WTC11 (cell line): ENCODE measurements at places on chromosomes 1 and 21. TPM values are rescaled to one million over a fixed set of nuclear protein-coding genes. Genes with fewer than 3 reads are reported as not detected.

GRCh38 chr21:27564684-27565301 lies 597.9 kb upstream of the ADAMTS5 start:
- peak; percentile 40 for DNase-seq

DNA sequence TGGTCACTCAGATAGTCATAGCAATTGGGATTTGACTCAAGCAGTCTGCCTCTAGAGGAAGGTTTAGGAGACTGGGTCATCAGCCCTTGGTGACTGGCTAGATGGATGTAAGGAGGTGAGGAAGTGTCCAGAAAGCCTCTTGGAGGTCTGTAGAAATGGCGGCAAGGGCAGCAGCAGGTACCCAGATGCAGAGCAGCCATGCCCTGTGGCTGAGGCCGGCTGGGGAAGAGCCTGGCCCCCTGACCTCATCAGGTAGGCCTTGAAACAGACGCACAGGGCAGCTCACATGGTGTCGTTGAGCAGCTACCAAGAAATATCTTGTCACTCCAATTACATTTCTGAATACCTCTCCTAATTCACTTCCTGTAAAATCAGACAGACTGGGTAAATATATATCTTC lies 98.2 kb downstream of the DMRTB1 start:
- DNase-seq: peak; percentile 5

DNA sequence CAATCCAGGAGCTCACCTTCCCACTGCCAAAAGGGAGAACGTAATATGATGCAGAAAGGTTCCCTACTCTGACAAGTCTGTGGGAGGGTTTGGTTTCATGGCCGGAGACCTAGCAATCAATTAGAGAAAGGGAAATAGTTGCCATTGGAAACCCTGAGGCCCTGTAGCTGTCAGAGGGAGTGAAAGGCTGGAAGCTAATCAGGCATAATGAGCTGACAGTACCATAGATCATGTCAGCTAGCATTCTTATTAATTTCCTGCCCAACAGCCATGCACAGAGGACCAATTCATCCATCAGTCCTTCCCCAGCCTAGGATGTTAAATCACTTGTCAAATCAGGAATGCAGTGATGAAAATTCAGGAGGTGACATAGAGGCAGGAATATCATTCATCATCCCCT lies 527.3 kb downstream of the PLPP3 start:
- no peak for DNase-seq

- DNase-seq: no peak
Observed at GRCh38 chr1:111720274-111720976, 18.8 kb downstream of the INKA2 start.

DNA sequence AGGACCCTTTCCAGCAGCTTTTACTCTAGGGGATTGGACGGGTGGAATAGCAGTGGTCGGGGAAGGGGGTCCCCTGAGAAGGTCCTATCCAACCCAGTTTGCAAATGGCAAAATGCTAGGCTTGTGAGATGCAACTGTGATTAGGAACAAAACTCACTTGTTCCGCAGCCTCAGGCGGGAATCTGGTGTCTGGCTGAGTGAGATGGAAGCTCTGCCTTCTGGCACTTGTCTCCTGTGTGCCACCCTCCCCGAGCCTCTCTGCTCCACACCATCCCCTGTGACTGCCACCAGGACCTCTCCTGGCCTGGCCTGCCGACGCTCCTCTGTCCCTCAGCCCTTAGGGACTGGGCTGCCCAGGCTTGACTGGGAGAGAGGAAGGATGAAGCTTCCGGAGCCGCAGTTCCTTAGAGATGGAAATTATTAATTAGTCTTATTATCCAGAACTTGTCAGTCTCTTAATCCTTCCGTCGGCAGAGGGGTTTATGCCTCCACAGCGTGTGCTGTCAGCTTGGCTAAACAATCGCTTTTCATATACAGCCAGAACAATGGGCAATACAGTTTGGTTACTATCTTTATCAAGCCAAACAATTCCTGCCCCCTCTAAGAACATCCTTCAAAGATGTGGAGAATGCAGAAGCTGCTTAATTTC lies 292.8 kb upstream of the VAMP3 start:
- DNase-seq: no peak

- no peak for DNase-seq
Observed at GRCh38 chr1:12532405-12533315, 85.3 kb downstream of the DHRS3 start.

DNA sequence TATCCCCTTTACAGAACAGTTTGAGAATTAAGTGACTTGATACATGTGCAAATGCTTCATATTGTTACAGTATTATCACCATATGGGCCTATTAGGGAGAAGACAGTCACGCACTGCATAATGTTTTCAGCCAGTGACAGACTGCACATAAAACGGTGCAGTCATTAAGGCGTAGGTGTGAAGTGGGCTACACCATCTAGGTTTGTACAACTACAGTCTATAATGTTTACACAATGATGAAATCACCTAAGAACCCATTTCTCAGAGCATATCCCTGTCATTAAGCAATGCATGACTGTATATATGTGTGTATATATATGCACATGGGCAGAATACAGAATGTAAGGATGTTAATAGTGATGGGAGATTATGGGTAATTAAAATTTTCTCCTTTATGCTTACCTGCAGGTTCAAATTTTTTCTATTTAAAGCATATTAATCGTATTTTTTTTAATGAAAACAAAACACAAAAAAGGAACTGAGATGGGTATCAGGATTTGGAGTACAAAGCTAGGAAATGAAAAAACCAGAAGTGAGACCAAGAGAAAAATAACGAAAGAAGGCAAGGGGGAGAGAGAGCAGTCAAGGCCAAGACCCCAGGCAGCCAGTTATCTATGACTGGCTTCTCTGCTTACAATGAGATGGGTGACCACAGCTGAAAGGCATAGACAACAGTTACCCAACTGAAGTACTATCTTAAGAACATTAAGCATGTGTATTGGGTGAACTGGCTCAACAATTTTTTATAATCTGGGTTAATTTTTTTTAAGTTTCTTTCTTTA lies 122.9 kb upstream of the DAB1 start:
- no peak for DNase-seq

DNA sequence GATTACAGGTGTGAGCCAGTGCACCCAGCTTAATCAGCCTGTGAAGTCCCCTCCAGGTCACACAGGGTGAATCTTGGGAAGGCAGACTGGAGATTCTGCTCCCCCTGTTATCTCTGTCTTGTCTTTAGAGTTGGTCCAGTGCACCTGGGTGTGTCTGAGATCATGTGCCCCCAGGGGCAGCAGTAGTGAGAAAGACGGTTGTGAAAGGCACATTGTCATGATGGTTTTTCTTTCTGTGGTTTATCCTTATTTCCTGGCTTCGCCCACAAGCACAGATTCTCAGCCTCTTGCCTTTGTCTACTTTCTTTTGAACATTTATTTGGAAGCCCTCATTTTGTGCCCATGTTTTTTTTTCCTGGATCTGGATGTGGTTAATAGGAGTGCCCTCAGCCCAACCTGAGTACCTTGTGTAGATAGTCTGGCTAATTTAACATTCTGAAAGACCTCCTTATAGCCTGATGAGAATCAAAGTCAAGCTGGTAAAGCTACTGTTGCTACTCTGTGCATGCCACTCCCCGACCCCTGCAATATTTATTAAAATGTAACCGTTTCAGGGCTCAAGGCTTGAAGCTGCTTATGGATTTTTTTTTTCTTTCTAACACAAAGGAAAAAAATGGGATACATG lies 23.7 kb downstream of the UCK2 start:
- no peak for DNase-seq

DNA sequence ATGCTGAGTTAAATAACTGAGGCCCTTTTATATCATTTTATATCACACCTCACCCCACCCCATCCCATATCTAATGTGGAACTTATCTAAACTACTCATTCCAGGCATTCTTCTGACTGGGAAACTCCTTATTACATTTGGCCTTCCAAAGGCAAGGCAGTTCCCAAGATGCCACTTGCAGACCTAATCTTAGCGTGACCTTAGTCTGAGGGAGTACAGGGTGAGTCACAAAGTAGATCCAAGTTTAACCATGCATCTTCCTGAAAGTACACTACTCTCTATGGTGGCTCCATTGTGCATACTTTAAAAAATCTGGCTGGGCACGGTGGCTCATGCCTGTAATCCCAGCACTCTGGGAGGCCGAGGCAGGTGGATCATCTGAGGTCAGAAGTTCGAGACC lies 353.6 kb upstream of the C1orf87 start:
- DNase-seq: no peak

DNA sequence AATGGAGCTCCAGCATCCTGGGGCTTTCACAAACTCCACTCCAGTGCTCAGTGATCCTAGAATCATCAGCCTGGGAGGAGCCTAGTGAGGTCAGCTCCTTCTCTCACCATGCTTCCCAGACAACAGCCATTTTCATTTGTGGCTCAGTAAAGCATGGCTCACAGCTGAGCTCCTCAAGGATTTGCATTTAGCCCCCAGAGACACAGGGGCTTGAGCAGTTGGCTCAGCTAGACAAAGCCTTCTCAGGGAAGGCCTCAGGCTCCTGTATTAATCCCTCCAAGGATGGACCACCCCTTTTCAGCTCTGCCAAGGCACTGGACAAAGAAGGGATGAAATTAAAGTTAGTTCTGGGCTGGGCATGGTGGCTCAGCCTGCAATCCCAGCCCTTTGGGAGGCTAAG lies 39.5 kb downstream of the ERI3 start:
- DNase-seq: no peak

DNA sequence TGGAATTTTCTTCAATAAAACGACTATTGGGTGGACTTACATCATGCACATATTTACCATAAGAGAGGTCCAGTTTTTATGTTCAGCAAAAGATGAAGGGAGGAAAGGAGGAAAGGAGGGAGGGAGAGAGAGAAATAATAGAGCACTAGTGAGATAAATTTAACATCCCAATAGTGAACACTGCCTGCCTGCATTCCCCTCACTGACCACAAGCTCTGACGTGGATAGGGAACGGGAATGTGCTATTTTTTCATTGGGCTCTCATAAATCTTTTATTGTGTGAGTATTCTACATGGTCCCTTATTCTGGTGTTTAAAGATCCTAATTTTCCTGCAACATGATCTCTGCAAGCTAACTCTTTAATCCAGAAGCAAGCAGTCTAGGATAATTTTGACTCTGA lies 82.1 kb downstream of the TTC3 start:
- DNase-seq: no peak

GRCh38 chr1:185965870-185966269 lies 231.7 kb downstream of the HMCN1 start:
- DNase-seq: no peak

DNA sequence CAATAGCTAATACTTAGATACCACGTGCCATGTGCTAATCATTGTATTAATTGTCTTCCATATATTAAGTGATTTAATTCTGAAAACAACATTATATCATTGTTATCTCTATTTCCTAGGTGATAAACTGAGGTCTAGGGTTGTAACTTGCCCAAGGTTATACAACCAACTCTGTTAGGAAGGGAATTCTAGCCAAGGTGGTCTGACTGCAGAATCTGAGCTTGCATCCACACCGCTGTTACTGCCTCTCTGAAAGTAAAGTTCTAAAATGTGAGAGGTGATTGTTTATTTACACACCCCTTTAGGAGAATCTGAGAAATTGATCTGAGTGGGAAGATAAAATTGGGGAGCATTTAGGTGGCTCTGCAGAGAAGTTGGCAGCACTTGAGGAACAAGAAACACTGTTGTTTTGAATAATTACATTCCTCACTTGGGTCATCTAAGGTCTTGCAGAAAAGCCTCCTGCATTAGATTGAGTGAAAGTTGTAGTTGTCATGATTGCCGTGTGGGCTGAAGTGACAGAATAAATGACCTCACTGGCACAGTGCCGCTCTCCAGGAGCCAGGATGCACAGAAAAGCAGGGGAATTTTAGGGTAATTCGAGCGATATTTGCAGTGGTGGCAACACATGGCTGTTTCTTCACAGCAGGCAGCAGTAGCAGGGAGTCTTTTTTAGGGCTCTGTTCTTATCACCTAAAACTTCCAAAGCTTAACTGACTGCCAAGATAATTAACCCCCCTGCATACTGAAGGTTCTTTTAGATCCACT lies 121.7 kb downstream of the ADGRL4 start:
- DNase-seq: no peak

GRCh38 chr1:154556422-154556821 lies 2.0 kb downstream of the UBE2Q1 start:
- peak; percentile 35 for DNase-seq

DNA sequence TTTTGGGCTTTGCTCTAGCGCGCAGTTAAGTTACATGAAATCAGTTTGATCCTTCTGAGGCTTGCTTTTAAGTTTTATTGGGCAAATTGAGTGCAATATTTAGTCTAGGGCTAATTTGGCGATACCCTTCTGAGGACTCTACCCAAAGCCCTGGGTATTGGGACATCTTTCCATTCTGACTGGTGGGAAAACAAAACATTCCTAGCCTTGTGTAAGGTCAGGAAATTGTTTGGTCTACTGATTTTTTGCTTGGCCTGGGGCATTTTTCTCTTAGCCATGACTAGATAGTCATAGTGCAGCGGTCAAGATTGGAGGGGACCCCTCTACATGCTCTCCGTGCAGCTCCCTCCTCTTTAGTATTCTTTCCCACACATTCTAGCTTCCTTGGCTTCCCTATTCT lies 189.6 kb upstream of the PTGFR start:
- DNase-seq: no peak

DNA sequence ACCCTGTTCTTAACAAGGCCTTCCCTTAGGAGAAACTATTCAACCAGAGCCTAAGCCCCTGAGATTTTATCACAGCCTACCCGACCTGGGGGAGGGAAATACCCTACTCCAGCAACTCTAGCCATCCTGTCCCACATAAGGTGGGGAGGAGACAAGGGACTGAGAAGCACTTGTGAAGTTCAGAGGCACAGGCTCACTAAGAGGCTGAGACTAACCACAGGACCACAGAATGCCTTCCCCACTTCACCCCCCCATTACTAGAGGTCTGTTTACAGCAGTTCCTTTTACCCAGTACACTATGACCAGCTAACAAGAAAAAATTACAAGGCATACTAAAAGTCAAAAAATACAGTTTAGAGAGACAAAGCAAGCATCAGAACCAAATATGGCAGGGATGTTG lies 86.8 kb downstream of the TEX35 start:
- no peak for DNase-seq

GRCh38 chr1:214506972-214507431 lies 44.4 kb downstream of the PTPN14 start:
- no peak for DNase-seq

DNA sequence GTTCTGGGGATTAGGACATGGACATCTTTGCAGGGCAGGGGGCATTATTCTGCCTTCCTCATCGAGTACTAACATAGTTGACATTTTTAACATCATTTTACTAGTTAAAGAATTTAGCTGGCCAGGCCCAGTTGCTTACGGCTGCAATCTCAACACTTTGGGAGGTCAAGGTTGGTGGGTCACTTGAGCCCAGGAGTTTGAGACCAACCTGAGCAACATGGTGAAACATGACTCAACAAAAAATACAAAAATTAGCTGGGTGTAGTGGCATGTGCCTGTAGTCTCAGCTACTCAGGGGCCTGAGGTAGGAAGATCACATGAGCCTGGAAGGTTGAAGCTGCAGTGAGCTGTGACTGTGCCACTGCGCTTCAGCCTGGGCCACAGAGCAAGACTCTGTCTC lies 29.8 kb upstream of the THEM4 start:
- no peak for DNase-seq

- no peak for DNase-seq
Observed at GRCh38 chr1:12386130-12386529, 156.3 kb downstream of the VPS13D start.

Gene DSCAM
- total RNA-seq: 0.09 to 0.14 TPM (median 0.13 TPM) in 3 replicates

Gene FCMR
- 0.37 to 1.0 TPM (median 0.71 TPM) in 3 replicates for total RNA-seq

Gene CLCA4
- not detected in 3 replicates for total RNA-seq

Gene LRRC38
- 0.15 to 0.25 TPM (median 0.16 TPM) in 3 replicates for total RNA-seq

Gene GNAT2
- total RNA-seq: 0.14 TPM in 1 of 3 replicates, not detected in the others

Gene HES4
- total RNA-seq: 4.5 to 10.7 TPM (median 8.3 TPM) in 3 replicates

Gene ELAVL4
- 0.50 to 0.85 TPM (median 0.69 TPM) in 3 replicates for total RNA-seq

Gene LAMC2
- total RNA-seq: 6.5 to 7.9 TPM (median 6.5 TPM) in 3 replicates
